ENCODE measurements at places on chromosomes 3 and 15.

GRCh38 chr15:28014623-28015200 is 84.4 kb downstream of the OCA2 start:
- DNase-seq: no peak

GRCh38 chr3:12231431-12231830 is 57.4 kb upstream of the PPARG start:
- DNase-seq: no peak

DNA sequence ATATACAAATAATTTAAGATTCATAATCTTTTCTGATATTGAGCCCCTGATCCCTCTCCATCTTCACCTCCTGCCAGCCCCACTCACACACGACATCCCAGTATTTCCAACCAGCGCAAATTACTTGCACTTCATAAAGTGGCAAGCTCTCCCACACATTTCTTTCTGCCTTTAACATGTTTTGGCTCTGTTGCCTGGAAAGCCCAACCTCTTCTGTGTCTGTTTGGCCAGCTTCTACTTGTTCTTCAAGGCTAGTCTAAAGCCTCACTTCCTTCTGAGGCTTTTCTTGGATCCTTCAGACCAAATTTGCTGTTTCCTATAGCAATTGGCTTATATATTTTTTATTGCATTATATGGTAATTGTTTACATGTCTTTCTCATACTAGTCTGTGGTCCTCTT is 5.1 kb upstream of the TM6SF1 start:
- no peak for DNase-seq

DNA sequence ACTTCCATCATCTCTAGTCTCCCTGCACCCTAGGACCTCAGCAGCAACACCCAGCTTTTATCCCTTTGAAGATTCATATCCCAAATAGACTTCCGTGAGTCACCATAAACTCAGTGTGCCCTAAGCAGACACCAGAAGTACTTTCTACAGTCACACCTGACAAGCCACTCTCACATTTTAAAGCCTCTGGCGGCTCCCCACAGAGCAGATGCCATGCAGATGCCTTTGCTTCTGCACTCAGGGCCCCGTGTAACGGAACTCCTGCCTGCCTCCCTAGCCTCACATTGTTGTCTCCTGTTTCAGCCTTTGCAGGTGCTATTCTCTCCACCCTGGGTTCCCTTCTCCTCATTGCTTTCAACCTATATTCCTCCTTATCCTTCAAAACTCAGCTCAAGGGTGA is 155.5 kb upstream of the SLC24A5 start:
- DNase-seq: no peak

DNA sequence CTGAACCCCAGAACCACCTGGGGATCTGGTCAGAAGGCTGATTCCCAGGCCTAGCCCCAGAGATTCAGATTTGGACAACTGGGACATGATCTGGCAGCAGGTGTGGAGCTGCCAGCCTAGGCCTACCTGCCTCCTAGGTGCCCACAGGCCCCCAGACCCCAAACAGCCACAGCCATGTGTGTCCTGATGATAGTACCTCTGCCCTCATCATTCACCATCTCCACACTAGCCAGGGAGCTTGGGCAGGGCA is 34.7 kb downstream of the HMCES start:
- DNase-seq: no peak

DNA sequence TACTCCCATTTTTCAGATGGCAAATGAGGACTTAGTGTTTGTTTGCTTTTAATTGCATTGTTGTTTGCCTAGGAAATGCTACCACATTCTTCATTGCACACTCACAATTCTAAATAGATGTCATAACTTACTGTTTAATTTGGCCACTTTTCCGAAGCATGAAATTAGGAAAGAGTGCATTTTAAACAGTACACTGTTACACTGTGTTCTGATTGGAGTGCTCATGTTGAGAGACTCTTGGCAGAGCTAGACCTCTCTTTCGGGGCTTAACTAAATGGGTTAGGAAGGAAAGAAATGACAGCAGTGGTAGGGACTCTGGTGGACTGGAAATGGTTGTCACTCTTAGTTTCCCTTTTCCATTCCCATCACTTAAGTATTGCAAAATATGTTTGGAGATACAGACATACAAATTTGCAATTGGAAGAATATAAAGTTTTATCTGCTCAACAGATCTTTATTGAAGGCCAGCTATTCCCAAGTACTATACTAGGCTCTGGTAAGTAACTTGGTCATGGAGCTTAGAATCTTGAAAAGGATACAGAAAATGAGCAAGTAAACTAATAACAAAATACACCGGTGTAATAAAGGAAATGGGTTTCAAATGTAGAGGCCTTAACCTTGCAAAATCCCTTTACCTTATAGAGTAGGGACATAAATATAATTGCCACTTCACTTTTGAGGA is 90.2 kb downstream of the DCUN1D1 start:
- DNase-seq: no peak

- no peak for DNase-seq
Observed at GRCh38 chr3:119829420-119829819, 47.5 kb downstream of the NR1I2 start.
